ENCODE measurements at places on chromosomes 3 and 15.

- DNase-seq, result no peak
Measured at GRCh38 chr3:69012800-69013252, 658 bp downstream of the EOGT start.

DNA sequence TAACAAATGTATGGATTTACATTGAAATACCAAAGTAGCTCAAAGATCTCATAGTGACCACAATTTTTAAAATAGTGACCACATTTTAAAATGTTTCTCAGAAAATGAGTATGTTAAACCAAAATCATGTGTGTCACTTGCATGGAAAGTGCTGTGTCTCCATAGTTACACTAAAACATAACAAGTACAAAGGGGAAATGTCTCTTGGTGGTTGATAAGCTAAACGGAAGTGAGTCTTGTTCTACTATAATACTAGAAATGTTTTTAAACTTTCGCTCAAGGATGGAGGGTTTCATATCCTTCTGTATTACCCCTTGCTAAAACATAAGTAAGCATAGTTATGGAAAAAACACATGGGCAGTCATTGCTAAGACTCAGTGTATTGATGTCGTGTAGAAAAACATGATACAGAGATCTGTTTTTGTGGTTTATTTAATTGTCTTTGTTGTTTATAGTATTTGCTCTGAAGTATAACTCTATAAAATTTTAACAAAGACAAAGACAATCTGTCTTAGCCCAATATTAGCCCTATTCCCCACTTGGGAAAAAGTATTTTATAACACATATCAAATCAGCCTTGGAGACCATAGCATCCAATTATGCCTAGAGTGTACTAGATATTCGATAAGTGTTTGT lies 27.0 kb upstream of the DENND4A start:
- DNase-seq, result no peak

- no peak for DNase-seq
Measured at GRCh38 chr15:67148196-67148701, 82.8 kb downstream of the SMAD3 start.

DNA sequence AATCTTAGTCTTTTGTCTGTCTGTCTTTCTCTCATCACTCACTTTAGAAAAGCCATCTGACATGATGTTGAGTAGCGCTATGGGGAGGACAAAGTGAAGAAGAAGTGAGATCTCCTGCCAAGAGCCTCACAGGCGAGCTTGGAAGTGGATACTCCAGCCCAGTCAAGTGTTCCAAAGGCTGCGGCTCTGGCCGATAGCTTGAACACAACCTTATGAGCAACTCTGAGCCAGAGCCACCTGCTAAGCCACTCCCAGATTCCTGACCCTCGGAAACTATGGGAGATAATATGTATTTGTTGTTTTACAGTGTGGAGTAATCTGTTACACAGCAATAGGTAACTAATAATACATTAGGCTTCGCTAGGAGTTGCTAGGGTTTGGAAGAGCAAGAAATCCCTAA lies 76.2 kb downstream of the MB21D2 start:
- no peak for DNase-seq

DNA sequence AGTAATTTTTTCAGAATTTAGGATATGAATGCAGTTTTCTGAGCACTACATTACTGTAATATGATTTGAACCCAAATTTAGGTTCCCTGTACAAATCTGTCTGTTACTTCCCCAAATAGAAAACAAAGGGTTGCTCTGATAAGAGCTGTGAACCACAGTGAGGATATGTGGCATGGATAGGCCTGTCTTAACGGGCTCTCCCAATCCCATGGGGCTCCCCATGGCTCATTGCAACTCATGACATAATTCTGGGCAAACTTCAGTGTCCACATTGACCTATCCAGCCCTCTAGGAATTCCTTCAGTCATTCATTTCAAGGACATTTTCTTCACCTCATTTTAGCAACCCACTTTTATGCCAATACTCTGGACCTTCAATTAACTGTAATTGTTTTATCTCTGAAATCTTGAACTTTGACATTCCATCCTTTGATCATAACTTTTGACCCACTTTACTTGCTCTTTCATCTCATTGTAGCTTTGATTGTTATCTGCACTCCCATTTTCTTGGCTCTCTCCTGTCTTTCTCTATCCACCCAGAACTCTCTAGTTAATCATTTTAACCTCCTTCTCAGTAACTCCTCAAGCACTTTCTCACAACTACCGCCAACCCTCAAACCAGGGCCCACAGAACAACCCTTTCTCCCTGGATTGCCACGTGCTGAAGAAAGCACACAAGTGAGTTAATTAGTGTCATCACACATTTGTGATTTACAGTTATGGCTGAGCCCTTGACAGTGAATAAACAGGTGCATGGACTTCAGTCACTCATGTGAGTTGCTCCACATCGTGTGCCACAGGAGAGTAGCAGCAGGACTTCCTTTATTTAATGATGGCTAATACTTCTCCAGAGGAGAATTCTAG lies 94.9 kb upstream of the AADACL2 start:
- no peak for DNase-seq

DNA sequence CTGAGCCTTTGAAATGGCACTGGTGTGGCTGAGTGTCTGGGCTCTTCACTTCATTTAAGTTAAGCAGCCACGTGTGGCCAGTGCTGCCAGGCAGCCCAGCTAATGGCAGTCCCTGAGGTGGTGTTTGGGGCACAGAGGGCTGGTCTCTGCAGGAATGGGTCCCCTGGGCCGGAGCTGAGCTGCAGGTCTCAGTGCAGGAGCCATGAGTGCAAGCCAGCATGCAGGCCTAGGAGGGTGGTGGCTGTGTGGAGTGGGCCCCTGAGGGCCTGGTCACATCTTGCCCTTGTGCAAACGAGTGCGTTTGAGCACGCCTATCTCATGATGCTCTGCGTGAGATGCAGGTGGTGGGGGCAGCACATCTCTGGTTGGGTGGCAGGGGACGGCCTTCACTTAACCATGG lies 48.9 kb downstream of the PLXNA1 start:
- DNase-seq, result no peak

DNA sequence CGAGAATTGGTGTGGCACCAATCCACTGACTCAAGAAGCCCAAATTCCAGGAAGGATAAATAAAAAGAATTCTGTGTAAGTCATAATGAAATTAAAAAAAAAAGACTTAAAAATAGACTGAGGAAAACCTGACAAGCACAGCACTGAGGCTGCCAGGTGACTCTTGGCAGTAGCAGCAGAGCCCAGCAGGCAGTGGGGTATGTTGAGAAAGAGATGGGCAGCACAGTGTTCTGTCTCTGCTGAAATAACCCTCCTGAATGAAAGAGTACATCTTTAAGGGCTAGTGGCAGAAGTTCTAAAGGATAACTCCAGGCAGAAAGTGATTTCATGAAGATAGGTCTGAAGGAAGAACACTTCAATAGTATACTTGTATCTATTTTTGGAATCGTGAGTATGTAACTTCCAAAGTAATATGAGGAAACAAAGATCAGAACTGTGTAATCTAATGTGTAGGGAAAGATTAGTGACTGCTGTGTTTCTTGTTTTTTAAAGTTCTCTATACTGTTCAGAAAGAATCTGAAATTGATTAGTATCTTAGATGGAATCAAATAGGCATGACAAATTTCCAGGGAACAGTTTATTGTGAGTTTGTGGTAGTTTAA lies 75.9 kb downstream of the RAB7A start:
- DNase-seq, result no peak

DNA sequence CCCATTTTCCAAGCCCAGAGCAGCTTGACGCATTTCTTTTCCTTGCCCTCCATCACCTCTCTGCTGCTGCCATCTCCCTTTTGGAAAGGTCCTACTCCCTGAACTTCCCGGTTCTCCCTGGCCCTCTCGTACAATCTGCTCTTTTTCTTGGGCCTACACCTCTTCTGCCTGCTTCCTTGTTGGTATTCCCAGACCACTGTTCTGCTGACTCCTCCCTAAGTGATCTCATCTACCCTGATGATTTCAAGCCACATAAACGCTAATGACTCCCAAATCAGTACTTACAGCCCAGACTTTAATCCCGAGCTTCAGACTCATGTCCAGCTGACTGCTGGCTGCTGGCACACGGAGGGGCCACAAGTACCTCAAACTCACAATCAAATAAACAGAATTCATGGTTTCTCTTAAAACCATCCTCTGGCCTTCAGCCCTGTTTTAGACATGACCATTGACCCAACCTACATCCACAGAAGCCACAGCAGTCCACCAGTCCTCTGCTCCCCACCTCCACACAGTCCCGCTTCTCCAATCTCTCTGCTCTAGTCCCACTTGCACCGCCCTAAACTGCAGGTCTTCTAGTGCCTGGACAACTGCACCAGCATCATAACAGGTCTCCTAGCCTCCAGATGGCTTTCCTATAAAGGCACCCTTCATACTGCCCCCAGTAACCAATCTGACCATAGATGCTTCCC lies 57.6 kb downstream of the AAGAB start:
- no peak for DNase-seq

DNA sequence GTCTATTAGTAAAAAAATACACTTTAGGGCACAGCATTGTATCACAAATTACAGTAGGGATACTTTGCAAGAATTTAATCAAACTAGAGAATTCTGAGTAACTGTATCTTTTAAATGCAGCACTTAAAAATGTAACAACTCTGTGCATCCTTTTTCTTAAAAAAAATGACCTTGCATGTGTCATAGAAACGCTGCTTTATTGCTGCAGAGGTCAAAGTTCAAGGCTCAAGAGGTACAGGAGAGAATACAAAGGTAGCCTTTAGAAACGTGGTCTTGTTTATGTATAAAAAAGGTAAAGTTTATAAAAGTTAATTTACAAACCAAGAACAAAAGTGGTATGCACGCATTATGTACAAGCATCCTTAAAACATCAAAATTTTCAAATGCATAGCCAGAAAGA lies 122.0 kb downstream of the TJP1 start:
- no peak for DNase-seq

DNA sequence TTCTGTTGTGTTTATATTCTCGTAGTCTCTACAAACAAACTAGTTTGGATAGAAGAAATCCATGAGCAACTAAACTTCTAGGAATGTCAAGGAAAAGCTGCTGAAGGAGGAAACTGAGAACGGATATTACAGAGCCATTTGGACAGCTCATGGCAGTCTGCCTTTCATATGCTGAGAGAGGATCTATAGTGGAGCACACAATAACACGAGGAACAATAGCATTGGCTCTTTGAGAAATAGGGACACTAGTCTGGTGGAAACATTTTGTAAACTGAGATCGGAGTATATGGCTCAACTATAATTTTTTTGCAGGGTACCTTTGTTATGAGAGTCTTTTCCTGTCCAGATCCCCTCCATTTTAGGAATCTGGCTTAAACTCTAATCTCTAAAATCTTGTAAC lies 200.5 kb downstream of the CLSTN2 start:
- DNase-seq, result no peak

- DNase-seq, result no peak
Measured at GRCh38 chr3:187986514-187986934, 167.4 kb upstream of the LPP start.

GRCh38 chr3:136366289-136366688 lies 116.1 kb downstream of the PCCB start:
- no peak for DNase-seq

DNA sequence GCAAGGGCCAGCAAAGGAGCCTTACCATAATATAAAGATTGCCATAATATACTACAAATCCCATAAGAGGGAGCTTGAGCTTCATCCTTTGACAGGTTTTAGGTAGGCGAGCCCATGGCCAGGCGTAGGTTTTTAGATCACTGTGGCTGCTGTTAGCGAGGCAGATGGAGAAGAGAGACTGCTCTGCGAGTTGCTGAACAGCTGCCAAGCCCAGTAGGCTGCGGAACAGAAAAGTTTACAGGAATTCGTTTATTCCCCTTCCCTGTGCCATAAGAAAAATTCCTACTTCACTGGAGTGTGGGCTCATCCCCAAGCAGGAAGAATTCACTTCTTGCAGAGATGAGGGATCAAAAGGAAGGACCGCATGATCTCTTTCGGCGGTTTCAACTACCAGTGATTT lies 30.5 kb downstream of the TMED3 start:
- no peak for DNase-seq
